ENCODE measurements at places on chromosomes 5 and 9.

DNA sequence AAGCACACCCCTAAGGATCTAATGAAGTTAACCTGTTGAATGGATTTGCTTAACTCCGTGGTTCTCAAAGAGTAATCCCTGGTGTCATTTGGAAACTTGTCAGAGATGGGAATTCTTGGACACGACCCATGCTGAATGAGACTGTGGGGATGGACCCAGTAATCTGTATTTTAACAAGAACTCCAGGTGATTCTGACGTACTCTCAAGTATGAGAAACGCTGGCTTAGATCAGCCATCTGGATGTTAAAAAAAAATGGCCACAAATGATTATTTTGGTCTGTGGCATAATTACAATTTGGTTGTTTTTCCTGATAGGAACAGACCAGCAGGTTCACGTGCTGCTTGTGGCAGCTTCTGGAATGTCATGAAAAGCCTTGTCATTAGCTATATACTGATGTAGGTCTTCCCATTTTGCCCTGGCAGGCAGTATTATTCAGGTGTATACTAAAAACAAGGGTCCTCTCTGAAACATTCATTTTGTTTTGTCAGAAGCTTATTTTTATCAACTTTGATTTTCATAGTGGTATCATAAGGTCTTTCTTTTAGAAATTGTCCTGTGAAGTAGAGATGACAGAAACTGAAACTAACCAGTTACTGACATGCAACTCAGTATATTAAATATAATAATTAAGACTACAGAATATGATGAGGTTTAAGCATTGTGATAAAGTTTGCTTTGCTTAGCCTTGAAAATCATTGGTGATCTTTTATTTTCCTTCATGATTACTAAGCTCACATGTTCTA, 15.4 kb downstream of the CPEB4 start:
- DNase-seq = no peak

DNA sequence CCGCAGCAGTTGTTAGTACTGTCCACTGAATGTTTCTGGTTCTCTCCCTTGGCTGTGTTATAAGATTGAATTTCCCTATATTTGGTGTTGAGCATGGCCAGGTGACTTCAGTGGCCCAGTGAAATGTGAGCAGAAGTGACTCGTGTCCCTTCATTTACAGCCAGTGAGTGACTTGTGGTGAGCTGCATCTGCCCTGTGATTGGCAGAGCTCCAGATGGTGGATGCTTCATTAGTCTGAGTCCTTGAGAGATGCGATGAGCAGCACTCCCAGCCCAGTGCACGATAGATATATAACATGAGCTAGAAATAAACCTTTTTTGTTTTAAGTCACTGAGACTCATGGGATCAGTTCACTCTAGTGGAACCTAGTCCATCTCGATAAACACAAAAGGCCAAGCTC, 19.3 kb downstream of the PCSK5 start:
- DNase-seq = no peak

- DNase-seq = no peak
Observed at GRCh38 chr9:124840300-124840833, 12.9 kb upstream of the WDR38 start.

DNA sequence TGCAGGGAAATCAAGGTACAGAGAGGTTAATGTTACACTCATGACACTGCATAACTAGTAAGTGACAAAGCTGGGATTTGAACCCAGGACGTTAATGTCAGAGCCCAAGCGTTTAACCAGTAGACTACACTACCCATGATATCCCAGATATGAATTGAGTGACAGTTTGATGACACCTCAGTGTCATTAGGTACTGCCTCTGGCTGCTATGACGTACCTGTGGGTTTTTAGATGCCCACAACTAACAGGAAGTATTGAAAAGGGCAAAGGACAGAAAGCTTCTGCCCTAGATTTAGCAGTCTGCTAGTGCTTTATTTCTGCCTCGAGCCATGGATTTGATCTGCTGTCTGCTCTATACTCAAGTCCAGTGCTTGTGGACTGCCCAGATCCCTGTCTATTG, 56.2 kb downstream of the GLRA1 start:
- DNase-seq = no peak

DNA sequence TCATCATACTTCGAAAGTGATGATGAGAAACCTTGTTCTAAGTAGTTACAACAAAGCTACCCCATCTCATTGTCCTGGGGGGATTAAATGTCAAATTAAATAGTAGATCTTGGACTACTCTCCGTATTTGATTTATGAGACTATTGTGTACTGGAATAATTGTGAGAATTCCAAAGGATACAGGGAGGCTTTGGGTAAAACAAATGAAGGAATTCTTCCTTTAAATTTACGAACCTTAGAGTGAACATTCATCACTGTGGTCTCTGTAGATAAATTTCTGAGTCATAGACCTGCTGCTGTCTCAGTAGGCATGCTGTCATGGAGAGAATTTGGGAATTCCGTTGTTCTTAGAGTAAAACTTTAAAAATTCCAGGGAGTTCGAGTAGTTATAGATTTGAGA, 836.2 kb downstream of the DNAH5 start:
- no peak for DNase-seq

DNA sequence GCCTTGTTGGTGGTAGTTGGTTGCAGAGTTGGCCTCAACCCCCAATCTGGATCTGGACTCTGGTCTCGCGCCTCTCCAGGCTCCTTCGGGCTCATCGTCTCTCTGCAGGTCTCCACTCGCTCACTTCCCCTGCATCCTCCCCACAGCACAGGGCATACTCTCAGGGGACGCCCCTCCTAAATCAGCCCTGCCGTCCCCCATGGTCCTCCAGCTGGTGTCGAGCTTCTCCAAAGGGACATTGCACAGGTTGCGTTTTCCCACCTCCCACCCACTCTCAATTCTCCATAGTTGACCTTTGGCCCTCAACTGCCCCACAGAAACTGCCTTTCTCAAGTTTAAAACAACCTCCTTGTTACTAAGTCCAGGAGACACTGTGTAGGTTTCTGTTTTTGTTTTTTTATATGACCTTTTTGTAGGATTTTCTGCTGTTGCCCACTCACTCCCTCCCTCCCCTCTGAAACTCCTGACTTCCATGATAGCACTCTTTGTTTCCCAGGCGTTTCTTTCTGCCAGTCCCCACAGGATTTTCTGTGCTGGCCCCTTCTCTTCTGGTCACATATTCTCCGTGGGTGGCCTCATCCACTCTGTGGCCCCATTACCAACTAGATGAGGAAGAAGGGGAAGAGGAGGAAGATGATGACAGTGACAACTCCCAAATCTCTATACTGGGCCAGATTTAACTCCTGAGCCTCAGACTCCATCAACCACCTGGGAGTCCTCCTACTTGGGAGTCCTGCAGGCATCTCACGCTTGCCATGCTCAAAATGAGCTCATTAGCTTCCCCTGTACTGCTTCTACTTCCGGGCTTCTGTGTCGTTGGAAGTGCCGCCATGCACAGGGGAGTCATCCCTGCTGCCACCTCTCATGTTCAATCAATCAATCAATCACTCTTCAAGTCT, 50.3 kb downstream of the ALG2 start:
- no peak for DNase-seq

- DNase-seq = no peak
Observed at GRCh38 chr5:139745132-139745799, 50.3 kb upstream of the PSD2 start.

GRCh38 chr9:5622016-5622415, 6.9 kb upstream of the RIC1 start:
- no peak for DNase-seq

- no peak for DNase-seq
Observed at GRCh38 chr9:33480106-33480505, 6.4 kb upstream of the NOL6 start.

GRCh38 chr9:121369595-121370265, at the start of gene STOM:
TSS of gene STOM (minus strand) at chr9:121370250. CDS start at chr9:121370187, 63 bp downstream.
- peak; percentile 81 for DNase-seq

DNA sequence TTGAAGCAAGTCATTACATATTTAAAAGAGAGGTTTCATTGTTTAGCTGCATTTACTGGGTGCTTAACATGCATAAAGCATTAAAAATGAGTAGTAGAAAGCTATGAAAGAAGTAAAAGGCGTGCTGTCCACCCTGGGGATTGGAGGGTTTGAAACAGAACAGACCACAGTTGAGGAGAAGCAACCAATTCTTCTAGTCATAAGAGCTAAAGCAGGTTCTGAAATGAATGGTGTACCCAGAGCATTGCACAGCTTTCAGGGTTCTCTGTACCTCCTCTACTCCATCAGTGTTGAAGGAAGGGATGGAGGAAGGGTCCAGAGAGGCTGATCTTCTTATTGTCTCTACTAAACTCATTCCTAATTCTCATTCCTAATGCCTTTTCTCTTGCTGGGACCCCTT, 68.9 kb downstream of the SH3RF2 start:
- DNase-seq = no peak

- DNase-seq = no peak
Observed at GRCh38 chr9:82127465-82127864, 138.9 kb downstream of the SPATA31D1 start.

DNA sequence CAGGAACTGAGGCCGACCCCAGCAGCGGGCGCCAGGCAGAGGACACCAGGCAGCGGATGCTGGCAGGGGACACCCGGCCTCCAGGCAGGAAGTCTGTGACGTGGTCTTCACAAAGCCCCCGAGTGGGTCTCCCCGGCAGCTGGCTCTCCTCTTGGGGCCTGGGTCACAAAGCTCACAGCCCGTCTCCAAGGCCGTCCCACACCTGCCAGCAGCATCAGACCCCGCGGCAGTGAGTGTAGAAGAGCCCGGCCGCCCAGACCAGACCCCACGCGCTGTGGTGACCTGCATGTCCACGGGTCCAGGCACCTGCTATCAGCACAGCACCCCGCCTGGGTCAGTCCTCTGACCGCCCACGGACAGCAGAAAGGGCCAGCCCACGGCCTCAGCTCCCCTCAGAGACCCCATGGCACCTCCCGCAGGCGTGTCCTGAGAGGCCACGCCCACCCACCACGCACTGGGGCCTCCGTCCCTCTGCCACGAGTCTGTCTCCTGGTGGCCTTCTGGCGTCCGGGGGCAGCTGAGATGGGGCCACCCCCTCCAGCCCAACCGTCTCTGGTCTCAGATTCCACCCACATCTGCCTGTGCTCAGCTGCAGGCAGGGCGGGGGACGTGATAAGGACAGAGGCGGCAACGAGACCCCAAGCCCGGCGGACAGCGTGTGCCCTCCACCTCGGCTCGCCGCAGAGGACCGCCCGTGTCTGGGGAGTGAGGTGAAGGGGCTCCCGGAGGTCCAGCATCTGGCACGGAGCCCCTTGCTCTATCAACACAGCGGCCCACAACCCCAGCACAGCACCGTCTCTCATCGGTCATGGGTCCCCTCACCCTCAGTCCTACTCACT, 34.2 kb downstream of the EXD3 start:
- DNase-seq = no peak

DNA sequence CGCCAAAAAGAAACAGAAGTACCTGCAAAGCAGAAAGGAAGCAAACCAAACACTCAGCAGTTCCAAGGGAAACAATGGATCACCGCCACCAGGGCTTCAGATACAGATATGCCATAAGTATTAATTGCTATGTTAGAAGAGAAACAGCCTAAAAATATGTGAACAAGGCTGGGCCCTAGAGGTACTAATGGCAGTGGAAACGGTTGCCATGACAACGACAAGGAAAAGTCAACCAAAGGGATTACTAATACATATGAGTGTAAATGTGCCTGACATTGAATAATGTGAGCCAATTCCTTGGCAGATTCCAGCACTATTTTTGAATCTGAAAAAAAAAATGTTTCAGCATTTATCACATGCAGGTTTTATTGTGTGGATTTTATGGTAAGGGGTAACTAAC, 75.0 kb downstream of the CAVIN4 start:
- no peak for DNase-seq

DNA sequence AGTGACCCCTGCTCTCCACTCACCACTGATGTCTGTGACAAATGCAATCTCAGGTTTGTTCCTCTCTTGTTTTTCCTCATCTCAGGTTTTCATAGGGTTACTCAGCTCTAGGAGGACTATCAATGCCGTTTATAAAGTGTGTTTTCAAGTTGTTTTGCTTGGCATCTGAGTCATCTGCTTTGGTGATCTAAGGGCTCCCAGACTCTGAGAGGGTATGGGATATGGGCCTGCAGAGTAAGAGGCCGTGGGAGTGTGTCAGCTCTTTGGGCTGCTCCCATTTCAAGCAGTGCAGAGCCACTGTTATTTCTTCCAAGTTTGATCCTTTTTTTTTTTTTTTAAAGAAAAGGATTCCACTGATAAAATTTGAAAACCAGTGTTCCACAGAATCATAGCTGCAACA, 46.3 kb downstream of the NNT start:
- no peak for DNase-seq

DNA sequence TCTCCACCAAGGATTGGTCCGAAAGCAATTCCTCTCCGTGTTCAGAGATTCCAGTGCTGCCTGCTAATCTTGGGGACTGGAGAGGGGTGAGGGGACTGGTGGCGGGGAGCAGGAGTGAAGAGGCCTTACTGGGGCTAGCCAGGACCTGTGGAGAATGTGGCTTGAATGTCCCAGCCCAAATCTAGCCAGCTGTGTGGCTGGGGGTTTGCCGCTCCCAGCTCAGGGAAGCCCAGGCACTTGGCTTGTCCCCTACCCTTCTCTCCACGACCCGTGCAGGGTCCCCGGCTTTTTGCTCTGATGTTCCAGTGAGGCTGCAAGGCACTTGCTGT, 2.4 kb downstream of the N4BP3 start:
- DNase-seq = no peak

GRCh38 chr5:179232091-179232735, 113.0 kb downstream of the ADAMTS2 start:
- peak; percentile 42 for DNase-seq

DNA sequence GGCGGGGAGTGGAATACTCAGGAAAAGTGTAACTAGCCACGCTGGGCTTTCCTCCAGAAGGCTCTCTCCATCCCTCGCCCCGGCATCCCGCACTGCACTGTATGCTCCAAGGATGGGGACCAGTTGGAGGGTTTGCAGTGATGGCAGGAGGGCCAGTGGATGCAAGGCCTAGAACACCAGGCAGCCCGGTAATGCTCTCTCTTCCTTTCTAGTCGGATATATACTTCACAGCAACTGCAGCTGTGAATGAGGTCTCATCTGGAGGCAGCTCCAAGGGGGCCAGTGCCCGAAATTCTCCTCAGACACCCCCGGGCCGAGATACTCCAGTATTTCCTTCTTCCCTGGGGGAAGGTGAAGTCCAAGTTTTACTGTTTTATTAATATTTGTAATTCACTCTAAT, 10.0 kb upstream of the SLC2A8 start:
- no peak for DNase-seq

DNA sequence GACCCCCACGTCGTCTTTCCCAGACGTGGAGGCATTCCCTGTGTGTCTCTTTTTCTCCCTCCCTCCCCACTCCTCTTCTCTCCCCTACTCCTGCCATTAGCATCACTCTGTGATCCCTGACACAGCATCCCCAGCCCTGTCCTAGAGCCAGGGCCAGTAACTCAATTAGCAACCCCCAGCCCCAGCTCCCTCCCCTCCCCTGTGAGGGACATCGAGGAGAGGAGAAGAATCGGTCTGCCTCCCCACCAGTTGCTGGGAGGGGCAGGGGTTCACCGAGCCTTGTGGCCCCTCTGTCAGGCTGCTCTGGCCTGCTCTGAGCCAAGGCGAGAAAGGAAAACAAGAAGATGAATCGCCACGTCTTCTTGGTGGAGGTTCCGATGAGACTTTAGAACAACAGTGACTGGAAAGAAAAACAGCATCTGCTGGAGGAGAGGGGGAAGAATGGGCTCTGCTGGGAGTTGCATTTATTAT, 123.1 kb downstream of the PAPPA start:
- no peak for DNase-seq

- no peak for DNase-seq
Observed at GRCh38 chr5:117207088-117207668, 632.6 kb upstream of the SEMA6A start.
